ENCODE measurements at places on chromosomes 3 and 15.

DNA sequence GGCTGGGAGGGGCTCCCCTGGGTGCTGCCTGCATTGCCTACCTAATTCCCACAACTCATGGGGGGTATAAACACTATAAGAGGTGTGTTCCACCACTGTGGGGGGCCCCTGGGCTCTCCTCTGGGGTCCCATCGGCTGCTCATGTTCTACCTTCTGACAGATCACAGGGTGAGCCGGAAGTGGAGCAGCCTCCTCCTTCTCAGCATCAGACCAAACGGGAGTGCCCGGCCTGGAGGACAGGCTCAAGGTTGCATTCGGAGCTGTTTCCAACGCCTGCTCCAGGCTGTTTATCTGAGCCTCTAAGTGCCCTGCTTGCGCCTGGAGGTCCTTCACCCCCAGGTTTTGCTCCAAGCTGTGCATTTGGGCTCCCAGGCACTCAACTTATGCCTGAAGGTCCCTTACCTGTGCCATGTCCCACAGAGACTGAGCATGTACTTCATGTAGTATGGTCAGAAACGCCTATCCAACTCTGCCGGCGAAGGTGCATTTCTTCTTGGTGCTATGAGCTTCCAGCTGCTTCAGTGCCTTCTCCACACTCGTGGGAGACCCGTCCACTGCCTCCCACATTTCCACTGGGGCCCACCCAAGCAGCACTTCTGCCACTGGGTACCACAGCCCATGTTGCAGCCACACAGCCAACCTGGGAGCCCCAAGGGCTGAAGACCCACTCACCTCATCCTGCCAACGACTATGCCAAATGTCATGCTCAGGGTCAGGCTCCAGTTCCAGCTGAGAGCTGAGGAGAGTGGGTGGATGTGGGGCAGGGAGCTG is 232.1 kb downstream of the IGSF11 start:
- no peak for DNase-seq

GRCh38 chr3:64387688-64388087 is 162.4 kb upstream of the PRICKLE2 start:
- no peak for DNase-seq

DNA sequence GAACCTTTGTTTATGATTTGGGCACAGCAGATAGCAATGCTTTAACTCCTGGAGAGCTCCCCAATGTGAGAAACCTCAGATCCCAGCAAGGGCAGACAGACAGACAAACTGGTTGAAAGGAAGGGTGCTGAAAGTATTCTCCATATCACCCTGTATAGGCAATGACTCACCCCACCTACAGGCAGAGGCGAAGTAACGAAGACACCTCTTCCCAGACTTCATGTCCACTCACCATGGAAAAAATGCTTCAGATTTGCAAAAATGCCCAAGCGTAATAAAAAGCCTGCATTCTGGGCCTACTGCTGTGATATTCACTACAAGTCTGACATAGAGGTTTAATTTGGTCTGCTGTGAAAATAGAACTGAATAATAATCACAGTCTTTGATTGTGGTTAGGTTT is 50.5 kb downstream of the THBS1 start:
- DNase-seq = no peak

DNA sequence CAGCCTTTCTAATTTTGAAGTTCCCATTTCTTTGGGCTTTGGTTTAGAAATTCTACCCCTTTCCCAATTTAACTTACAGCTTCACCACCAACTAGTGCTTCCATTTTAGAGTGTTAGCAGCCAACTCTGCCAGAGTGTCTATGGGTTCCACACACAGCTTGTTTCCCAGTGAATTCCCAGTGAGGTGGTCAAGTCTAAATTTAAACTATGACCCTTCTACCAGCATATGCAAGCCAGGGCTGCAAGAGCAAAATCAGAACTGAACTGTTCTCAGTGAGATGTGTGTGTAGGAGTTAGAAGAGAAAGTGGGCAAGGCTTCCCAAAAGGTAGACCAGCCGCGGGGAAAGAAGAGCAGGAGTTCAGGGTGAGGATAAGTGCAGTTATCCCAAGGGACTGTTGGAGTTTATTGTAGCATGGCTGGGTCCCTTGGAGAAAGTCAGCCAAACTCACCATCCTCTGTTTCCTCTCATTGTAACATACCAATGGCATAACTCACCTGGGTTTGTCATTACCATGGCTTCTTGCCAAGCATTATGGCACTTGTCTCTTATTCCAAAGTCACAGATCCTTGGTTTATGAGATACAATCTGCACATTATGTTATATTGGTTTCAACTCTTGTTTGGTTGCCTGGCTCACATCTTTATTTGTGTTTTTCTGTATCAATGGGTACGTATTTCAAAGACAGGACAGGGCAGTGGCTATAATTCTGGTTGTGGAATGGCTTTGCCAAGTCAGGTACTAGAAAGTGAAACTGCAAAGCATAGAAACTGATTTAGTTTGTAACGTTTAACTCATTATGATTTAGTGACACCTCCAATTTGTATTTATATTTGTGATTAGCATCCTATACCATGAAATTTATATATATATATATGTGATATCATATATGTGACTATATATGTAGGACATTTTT is 130.2 kb upstream of the UMPS start:
- no peak for DNase-seq

DNA sequence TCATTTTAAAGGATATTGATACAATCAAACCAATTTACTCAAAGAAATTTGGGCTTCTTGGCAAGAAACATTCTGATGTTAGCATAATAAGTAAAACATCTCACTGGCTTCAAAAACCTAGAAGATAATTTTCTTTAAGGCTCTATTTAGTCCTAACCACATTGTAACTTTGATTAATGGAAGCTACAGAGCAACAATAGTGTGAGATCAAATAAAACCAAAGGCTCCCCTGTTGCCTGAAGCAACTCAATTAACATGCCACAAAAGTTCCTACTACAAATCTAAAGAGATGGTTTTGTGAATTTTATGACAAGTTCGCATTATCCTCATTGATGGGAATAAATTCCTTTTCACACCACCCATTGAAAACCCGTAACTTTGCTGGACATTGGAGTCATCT is 5.9 kb downstream of the DPH6 start:
- no peak for DNase-seq

GRCh38 chr3:152638214-152638613 is 196.7 kb upstream of the P2RY1 start:
- DNase-seq = no peak

DNA sequence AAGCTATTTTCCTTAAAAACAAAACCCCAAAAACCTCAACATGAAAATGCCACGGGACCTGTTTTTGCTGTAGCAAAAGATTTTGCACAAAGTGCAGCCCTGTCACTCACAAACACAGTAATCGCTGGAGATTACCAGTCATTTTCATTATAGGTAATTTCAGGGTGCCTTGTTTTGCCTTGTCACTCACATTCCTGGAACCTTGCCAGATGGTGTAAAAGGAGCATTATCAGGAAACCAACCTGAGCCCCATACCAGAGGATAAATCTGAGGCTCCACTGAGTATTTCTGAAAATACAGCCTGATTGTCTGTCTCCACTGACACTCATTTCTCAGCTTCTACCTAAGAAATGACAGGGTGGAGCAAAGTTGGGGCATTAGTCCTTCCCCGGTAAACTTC is 791.3 kb upstream of the LMCD1 start:
- no peak for DNase-seq

GRCh38 chr15:53837263-53837662 is 77.8 kb upstream of the WDR72 start:
- DNase-seq = no peak

DNA sequence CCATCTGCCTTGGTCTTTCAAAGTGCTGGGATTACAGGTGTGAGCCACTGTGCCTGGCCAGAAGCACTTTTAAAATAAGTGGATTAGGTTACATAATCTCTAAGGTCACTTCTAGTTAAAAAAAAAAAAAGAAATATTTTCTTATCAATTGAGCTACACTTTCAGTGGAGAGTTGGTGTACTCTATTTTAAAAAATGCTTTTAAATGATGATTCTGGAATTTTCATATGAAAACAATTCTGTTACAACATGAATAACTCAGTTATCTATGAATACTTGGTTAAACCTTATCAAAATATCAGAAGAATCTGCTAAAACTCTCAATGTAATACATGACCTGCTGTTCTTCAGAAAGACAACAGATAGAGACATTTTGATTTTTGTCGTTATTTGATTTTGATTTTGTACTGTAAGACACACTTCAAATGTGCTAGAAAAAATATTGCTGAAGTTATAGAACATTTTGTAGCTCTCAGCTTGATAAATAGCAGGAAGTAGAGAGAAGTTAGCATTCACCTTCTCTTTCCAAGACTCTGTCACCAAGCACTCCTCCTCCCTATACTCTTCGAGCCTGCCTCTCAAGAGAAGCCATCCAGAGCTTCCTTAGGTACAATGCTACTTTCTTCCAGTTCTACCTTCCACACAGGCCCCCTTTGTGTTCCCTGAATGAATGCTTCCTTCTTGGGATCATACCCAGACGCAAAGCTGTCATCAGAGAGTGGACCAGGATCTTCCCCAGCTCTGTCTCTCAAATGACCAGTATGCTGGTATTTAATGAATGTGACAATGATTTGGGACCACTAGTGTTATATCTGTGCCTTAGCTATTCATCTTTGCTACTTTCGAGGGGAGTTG is 47.2 kb upstream of the SECISBP2L start:
- no peak for DNase-seq

DNA sequence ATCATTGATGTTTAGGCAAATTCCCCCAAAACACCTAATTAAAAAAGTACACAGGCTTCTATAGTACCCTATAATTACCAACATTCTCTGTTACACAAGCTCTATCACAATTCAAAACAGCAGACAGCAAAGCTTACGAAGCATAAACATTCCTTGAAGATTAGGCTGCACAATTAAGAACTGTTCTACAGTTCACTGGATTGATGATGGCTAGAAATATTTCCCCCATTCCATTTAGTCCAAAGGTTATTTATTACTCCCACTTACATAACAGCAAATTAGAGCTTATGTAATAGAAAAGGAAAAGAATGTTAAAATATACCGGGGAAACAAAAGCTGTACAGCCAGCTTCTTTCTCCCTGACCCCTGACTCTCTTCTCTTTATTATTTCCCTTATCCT is 49.3 kb downstream of the UACA start:
- no peak for DNase-seq

DNA sequence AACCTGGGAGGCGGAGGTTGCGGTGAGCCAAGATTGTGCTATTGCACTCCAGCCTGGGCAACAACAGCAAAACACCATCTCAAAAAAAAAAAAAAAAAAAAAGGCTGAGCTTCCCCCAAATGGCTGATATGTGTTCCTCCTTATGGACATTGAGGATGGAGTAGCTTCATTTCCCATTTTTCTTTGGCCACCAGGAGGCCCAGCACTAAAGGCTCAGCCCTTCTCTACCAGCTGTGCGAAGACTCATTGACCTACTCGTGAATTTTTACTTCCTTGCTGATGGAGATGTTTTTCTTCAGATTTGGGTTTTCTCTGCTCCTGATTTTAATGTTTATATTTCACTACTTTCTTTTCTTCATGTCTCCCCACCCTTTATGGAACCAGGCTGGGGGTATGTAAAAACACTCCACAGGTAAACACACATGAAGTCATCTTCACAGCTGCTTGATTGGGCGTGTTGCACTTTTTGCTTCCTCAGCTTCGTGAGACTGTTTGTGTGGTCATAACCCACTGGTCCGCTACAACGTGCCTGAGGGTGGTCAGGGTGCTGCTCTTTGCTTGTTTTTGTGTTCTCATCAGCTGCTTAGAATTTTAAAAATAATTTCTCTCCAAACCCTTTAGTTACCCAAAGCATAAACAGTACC is 13.5 kb downstream of the SEMA4B start:
- DNase-seq = no peak

- no peak for DNase-seq
Observed at GRCh38 chr3:197856199-197856816, 65.3 kb downstream of the LRCH3 start.

GRCh38 chr15:96585484-96586386 is 255.2 kb downstream of the NR2F2 start:
- no peak for DNase-seq

- DNase-seq = no peak
Observed at GRCh38 chr3:121735047-121735696, 14.4 kb downstream of the GOLGB1 start.

DNA sequence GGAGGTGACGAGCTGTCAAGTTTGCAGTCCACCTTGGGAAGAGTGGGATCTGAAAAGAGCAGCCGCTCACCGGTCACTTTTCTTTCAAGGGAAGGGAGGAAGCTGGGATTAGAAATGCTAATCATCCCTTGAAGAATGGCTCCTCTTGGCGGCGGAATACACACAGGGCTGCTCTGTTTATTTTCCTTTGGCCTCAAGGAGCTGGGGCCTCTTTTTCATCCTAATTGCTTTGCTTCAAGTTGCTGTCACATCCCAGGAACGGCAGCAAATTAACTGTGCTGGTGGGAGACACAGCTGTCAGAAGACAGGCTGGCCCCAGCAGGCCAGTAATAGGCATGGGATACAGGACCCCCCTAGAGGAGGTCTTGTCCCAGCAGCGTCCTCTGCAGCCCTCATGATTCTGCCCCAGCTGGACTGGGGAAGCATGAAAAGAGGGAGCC is 6.7 kb downstream of the KBTBD13 start:
- DNase-seq = no peak

- DNase-seq = no peak
Observed at GRCh38 chr3:89358281-89358680, 250.9 kb downstream of the EPHA3 start.

DNA sequence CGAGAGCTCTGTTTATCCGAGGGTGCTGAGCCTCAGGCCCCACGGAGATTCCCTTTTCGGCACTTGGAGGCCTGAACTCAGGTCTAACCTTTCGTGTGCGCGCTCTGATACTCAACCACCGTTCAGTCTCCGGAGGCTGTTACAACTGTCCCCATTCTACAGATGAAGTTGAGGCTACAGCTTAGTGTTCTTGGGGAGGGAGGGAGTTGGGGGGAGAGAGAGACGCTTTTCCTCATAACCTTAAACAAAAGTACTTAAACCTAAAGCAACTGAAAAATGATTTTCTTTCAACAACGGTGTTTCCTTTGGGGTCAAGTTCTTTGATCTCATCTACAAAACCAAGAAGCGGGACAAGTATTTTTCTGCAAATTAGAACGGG is 952 bp upstream of the CHST2 start:
- no peak for DNase-seq

DNA sequence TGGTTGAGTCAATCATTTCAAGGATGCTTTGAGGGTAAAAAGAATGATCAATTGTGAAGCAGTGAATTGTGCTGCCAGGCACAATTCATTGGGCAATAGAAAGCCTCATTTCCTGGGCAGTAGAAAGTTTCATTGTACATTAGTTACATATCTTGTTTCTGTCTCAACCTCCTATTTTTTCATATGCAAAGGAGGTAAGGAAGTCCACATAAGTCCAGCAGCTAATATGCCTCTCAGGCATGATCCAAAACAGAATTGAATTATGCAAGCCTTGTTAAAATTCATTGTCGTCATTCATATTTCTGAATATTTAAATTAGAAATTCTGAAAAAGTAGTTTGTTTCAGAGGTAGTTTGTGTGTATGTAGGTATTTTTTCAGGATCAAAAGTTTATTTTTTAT is 65.8 kb downstream of the TFRC start:
- no peak for DNase-seq

DNA sequence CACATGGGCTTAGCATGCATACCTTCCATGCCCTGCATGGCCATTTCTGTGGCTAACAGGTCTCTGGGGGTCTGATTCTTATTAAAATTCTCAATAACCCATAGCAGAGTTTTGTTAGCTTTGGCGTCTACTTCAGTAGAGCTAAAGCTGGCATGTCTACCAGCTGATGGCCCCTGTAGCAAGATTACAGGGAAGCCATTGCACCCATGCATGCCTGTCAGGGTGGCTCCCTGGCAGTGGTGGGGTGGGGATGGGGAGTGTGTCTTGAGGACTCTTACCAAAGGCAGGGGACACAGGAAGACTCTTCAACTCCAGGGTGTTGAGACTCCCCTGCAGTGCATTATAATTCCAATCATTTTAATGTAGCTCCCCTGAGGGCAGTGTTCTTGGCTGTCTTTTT is 4.7 kb downstream of the KY start:
- DNase-seq = no peak
